Lower leg skin (tissue), 4 donors: ENCODE measurements at places on chromosomes 3 and 15.

- no peak for DNase-seq
Measured at GRCh38 chr3:30688776-30689641, 82.6 kb downstream of the TGFBR2 start.

DNA sequence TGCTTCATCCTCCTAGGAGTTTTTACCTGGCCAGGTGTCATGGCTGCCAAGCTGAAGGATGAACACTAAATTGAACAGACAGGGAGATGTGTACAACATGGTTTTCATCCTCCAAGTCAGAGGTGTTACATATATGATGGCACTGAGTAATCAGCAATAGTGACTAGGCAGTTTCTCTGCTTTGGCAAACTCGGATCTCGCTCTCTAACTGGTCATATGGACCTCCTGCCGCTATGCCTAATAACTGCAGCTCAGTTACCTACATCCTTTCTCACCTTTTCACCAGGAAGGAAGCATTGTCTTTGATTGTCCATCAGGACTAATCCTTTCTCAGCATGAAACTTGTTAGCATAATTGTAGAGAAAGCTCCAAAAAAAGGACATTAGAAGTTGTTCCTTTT is 175.9 kb upstream of the PLSCR5 start:
- DNase-seq = no peak

- no peak for DNase-seq
Measured at GRCh38 chr3:39323494-39323893, 6.0 kb upstream of the CCR8 start.

GRCh38 chr3:172268868-172269267 is 179.4 kb downstream of the GHSR start:
- no peak for DNase-seq

DNA sequence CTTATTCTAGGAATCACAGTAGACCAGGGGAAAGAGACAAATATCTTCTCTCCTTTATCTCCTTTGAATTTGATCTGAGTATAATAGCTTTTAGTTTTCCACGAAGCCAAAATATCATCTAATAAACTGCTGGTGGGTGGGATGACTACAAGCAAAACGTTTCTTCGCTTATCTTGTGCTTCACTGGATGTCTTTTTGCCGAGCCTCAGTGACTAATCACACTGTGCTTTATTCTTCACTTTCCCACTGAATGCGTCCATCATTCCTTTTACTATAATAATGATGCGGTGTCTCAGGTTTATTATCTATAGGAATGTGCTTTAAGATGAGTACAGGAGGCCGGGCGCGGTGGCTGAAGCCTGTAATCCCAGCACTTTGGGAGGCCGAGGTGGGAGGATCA is 32.5 kb downstream of the CEP152 start:
- no peak for DNase-seq

- no peak for DNase-seq
Measured at GRCh38 chr3:144482876-144483275, 511.3 kb downstream of the DIPK2A start.

DNA sequence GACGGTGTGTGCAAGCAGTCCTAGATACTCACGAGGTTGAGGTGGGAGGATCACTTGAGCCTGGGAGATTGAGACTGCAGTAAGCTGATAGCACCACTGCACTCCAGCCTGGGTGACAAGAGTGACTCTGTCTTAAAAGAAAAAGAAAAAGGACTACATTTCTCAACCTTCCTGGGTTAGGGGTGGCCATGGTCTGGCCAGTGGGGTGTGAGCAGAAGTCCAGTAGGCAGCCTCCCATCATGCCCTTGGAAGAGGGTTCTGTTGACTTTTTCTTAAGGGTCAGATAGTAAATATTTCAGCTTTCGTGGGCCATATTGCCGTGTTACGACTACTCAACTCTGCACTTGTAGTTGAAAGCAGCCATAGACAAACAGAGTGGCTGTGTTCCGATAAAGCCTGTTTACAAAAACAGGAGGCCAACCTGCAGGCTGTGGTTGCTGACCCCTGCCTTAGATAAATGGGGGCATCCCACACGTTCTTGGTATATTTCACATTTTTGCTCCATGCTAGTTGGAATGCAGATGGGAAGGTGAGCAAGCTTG is 31.0 kb upstream of the PDE8A start:
- DNase-seq = no peak

DNA sequence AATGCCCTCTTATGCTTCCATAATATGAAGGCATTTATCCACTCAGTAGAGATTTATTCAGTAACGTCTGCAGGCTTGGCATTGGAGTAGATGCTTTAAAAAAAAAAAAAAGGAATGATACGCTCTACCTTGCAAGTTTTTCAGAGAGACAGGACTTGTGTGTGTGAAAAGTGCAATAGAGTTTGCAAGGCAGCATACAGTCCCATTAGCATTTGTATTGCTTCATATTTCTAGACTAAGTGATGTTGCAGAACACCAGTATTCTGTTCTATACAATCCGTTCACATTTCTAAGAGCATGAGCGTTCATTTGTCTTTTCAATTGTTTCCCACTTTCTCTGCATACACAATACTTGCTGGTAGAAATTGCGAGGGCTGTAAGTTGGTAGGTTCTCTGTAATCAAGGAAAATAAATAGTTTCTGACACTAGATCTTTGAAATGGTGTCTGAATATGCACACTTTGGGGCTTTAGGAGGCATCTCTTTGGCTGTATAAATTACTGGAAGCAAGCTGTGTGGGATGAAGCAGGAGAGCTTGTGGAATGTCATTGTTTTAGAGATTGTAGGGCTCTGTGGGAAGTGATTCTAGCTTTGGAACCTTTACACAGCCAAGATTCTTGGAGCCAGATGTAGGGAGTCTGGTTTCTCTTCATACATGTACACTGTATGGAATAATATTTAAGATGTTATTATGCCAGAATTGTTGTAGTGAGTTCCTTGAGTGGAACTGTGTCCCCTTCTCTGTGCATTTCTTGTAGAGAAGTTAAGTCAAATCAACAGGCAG is 262.7 kb downstream of the FEZF2 start:
- no peak for DNase-seq

DNA sequence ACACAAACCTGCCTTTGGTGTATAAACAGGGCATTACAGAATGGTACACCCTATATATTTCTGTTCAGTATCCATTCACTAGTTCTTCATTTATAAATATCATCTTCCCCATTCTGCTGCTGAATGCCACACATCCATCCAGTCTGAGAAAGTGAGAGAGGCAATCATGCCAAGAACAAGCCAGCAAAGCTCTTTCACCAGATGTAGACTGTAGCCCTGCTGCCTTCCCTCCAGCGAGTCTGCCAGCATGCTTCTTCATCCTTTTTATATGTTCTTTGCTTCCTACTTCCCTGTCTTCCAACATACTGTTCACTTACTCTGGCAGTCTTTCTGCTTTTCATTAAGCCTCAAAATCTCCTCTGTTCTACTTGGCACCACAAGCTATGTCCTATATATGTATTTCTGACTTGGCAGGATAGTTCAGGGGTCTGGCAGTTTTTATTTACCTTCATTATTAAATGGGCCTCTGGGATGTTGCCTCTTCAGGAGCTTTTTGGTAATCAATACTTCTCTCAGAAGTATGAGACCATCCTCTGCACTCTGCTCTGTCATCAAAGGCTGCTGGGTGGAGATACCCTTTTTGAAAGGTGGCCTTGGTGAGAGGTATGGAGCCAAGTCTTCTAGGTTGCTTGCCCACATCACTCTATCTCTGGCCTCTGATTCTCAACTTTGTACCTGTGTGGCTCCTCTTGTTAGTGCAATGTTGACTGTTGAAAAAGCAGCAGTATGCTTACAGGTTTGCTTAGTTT is 48.6 kb downstream of the CHP1 start:
- peak; percentile 45 for DNase-seq

DNA sequence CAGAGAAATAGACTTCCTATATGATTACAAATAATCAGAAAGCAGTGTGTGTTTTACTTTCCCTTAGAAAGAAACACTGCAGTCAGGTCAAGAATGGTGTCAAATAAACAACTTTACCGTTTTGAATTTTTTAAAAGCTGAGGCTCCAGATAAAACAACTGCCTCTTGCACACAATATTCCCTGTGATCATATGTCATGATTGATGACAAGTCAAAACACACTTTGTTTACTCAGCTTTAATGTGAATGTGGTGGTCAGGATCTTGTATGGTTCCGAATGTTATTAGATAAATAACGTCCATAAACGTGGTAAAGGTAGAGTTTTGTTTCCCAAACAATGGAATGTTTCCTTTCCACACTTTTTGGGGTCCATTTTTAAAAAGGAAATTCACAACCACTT is 428.4 kb upstream of the MDFIC2 start:
- DNase-seq = no peak

DNA sequence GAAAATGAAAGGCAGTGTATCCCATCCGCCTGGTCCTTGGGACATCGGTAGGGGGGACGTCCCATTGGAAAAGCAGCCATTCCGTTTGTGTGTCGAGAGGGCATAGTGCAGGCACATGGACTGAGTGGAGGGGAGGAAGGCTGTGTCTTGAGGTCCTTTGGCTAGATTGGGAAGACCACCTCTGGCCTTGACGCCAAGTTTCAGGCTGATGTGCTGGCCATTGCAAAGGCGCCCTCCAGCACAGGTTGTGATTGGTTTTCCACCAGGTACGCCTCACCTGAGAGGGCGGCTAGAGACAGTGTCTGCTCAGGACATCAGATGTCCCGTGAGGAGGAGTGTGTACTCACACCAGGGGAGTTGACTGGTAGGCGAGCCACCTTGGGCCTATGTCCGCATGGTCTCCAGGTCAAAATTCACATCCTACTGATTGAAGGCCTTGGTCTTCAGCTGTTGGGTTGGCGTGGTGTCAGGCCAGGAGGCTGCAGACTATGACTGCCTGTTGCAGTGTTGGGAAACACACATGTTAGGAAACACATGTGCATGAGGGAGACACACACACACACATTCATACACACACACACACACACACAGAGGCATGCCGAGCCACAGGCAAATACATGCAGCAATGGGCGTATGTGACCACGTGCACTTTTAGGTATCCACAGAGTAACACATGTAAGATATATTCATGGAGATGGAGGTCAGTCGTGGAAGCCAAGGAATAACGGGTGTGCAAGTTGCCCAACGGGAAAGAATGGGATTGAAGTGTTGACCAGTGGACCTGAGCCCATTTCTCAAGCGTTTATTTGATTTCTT is 98.4 kb downstream of the SNRPN start:
- DNase-seq = no peak

GRCh38 chr3:129974564-129974832 is at the start of gene TRH:
Gene TRH (plus strand): TSS chr3:129974720. CDS start chr3:129975817, 1,097 bp downstream.
- DNase-seq = no peak

GRCh38 chr3:130316169-130316568 is 29.3 kb upstream of the COL6A5 start:
- no peak for DNase-seq

DNA sequence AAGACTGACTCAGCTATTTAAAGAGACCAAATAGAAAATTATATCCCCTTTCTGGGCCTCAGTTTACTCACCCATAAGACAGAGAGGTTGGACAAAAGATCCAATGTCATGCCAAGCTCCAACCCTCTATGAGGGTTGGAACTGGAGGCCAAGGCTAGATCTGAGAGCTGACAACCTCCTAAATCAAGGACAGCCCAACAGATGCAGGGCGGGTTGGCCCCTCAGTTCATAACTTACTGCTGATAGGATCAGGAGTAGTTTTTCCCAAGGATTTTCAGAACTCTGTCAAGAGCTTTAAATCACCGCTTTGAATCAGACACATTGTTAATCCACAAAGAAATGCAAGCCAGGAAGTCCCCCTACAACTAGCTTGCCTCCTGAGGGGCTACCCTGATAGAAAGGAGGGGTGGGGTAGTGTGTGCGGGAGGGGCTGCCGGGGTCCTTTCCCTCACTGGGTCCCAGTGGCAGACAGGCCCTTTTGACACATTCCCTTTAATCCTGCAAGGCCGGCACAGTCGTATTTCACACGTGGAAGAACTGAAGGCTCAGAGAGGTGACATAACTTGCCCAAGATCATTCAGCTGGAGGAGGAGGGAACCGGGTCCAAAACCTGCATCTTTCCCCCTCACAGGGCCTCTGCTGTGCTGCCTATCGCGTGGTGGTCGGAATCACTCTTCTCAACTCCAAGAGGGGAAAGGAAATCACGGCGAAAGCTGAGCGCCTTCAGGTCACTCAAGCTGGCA is 21.4 kb downstream of the BMF start:
- no peak for DNase-seq

DNA sequence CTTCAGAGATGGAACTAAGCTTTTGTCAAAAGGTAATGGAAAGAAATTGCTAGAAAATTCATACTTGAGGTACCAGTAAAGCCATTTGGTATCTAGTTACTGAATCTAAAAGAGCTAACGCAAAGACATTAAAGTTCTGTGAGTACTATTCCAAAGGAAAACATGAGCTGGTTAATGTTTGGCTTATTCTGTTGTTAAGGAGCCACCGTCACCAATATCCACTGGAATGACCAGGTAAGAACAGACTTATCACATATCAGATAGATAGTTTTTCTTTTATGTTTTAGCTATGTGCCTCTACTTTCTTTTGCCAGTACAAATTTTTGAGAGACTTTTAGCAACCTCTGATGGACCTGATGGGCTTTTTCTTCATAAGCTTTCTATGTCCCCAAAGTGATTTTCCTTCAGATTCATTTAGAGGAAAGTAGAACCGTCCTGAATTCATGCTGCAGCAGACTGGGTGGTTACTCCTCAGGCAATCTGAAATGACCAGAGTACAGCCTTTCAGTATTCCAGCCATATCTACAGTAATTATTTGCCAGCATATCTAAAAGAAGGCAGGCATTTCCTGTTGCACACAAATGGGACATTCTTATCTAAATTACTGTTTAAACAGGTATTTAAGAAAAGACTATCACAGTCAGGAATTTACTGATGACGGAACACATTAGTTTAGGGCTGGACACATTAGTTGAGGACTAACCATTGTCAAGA is 274.1 kb downstream of the MECOM start:
- DNase-seq = no peak

DNA sequence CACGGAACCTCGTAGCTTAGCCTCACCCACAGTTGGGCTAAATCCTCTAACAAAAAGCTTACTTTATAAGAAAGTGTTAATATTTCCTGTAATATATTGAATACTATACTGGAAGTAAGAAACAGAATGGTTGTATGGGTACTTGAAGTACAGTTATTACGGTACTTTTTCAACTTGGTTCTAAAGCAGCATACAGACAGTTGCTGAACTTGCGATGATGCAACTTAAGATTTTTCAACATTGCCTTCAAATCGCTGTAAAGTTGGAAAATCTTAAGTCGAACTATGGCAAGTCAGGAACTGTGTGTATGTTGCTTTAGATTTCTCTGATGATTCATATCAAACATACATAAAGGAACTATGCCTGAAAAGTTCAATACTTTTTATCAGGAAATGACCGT is 204.4 kb upstream of the C2CD4B start:
- DNase-seq = no peak

DNA sequence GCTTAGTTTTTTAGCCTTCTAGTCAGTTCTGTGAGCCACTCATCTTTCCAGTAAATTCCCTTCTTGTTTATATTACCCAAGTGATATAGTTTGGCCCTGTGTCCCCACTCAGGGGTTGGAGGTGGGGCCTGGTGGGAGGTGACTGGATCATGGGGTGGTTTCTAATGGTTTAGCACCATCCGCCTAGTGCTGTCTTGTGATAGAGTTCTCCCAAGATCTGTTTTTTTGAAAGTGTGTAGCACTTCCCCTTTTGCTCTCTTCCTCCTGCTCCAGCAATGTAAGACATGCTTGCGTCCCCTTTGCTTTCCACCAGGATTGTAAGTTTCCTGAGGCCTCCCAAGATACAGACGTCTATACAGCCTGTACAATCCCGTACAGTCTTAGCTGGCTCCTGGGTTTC is 53.7 kb upstream of the INO80 start:
- DNase-seq = peak; percentile 21
